ENCODE measurements at places on chromosomes 6 and 20. TPM values are rescaled to one million over a fixed set of nuclear protein-coding genes. Genes with fewer than 3 reads are reported as not detected.

DNA sequence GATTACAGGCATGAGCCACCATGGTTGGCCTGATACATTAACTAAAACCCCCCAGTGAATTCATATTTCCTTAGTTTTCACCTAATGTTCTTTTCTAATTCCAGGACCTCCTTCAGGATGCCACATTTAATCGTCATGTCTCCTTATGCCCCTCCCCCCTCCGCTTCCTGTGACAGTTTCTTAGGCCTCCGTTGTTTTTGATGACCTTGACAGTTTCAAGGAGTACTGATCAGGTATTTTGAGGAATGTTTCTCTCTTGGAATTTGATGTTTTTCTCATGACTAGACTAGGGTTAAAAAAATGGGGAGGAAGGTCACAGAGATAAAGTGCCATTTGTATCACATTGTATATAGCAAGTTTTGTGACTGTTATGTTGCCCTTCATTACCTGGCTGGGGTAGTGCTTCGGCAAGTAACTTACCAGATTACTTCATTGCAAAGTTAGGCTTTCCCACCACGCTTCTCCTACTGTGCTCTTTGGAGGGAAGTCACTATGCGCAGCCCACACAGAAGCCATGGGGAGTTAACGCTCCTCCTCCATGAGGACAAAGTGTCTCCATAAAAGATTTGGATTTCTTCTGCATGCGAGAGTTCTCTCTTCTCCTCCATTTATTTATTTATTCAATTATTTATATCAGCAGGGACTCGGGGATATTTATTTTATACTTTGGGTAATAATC is 99.5 kb downstream of the NCR2 start:
- DNase-seq: no peak

DNA sequence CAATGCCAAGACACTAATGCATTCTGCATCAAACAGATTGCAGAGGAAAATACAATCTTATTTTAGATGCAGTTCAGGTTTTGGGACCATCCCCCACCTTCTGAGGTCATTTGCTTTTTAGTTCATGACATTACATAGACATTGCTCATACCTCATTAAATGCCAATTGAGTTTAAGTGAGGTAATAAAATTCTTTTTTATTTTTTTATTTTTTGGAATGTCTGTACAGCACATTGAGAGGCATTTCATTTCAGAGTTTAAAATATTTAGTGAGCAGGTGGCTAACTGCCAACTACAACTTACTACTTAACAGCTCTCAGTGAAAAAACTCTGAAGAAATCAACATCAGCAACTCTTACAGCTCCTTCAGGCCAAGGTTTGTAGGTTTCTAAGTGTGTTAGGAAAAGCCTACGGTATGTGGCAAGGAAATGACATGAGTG is 482.2 kb upstream of the RNF217 start:
- no peak for DNase-seq

DNA sequence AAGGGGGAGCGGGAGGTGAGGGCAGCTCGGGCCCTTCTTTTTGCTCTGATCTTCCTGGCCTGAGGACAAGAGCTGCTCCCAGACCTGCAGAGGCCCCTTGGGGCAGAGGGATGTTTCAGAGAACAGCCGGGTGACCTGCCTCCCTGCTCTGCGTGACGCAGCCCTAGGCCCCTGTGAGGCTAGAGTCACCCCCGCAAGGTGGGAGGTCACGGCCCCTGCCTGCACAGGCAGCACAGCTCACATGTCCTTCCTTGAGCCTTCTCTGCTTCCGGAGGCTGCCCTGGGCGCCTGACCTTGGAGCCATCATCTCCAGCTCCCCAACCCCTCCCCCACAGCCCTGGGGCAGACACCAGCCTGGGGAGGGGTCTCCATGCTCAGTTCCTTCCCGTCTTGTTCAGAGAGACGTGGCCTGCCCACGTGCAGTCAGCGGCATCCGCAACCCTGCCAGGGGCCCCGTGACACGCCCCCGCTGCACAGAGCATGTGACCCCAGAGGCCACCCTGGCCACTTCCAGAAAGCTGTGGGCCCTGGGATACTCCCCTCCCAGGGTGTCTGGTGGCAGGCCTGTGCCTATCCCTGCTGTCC is at the start of gene BIRC7:
TSS of gene BIRC7 (plus strand) at position 507 of the 585 bp plus-strand sequence. CDS start 192 bp downstream, outside the sequence.
- DNase-seq: no peak

The SIGLEC1 gene
- total RNA-seq: not detected
